NCI-H1694 treated with DMSO at 0.1 percent for 48 hours (cell line): ENCODE measurements at places on chromosomes 6 and 20.

- DNase-seq = no peak
Observed at GRCh38 chr20:45066372-45066771, 34.6 kb downstream of the KCNS1 start.

- DNase-seq = no peak
Observed at GRCh38 chr6:157227202-157228166, 95.8 kb downstream of the TMEM242 start.

DNA sequence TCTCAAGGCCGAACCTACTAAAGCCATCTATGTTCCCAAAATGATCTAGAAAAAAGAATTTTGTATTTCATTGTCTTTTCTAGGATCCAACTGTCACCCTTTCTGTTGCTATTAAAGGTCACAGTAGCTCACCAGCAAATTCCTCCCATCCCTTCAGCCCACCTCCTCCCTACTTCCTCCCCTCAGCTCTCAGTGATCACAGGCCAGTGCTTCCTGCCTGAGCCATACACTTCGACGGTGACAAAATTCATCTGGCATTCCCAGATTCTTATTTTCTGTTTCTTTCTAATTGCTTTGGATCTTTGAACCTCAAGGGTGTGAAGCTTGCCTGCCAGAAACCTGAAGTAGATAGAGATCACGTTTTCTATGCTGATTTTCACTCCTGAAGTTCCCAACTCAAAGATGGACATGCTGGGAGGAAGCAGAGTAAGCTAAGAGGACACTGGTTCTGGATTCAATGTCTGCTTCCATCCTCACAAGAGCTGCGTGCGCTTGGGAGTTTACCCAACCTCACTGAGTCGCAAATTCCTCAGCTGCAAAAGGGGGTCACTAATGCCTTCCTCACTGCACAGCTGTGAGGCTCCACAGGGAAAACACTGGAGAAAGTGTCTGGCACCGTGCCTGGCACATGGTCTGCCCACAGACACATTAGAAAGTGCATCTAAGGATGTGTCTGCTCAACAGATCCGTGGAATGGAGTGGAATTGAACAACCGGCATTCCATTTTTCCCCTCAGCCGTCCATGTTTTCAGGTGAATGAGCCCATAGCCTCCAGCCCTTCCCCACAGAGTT is 34.5 kb downstream of the MDGA1 start:
- no peak for DNase-seq

GRCh38 chr6:107413966-107414645 is 45.3 kb downstream of the PDSS2 start:
- no peak for DNase-seq

- no peak for DNase-seq
Observed at GRCh38 chr20:59138114-59138748, 25.4 kb upstream of the ZNF831 start.

GRCh38 chr20:24634855-24635254 is 165.4 kb downstream of the SYNDIG1 start:
- DNase-seq = no peak

DNA sequence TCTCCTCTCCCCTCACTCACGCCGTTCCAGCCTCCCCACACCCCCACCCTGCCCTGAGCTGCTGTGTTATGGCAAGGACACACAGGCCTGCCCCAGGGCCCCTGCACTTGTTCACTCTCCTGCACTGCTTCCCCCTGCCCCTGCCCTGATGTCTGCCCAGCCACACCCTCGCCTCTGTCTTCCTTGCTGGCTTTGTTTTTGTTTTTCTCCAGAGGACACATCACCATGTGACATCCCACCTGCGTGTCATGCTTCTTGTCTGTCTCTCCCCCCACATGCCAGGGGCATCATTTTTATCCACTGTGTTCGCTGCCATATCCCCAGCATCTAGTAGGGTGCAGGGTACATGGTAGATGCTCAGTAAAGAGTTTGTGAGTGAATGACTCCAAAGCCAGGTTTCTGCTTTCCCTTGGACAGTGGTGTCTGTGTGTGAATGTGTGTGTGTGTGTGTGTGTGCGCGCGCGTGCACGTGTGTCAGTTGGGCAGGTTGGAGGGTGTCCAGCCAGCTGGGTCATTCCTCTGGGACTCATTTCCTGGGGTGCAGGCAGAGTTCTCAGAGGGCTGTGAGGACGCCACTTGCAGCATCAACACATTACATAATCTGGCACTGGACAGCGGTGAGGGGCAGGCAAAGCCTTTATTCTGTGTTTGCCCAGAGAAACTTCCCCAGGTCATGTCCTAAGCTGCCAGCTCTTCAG is 60.6 kb downstream of the STK35 start:
- no peak for DNase-seq

GRCh38 chr6:118865100-118865391 is 28.9 kb upstream of the ASF1A start:
- DNase-seq = no peak

DNA sequence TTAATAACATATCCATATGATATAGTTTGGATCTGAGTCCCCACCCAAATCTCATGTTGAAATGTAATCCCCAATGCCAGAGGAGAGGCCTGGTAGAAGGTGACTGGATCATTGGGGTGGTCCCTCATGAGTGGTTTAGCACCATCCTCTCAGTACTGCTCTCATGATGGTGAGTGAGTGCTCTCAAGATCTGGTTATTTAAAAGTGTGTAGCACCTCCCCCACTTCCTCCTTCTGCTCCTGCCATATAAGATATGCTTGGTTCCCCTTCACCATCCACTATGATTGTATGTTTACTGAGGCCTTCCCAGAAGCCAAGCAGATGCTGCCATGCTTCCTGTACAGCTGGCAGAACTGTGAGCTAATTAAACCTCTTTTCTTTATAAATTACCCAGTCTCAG is 22.9 kb downstream of the IRF4 start:
- DNase-seq = no peak

- DNase-seq = no peak
Observed at GRCh38 chr6:98578016-98578415, 256.4 kb upstream of the POU3F2 start.

- no peak for DNase-seq
Observed at GRCh38 chr20:38554986-38555385, 26.0 kb upstream of the ADIG start.

GRCh38 chr6:1255636-1256365 is 56.1 kb upstream of the FOXQ1 start:
- DNase-seq = no peak

DNA sequence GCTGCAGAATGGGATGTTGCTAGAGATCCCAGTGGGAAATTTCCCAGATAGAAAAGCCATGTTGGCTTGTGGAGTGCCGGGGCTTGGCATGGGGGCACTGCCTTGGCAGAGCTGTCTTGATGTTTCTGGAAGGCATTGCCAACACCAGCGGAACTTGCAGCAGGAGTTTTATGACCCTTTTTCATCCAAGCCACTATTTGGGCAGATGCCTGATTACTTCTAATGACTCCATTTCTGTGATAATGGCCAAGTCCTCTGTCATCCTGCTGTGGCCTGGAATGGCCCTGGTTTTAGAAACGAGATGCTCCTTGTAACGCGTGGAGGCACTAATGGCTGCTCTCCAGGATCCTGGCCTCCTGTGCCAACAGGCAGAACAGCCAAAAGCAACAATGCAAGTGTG is 229.0 kb downstream of the ZNF217 start:
- DNase-seq = no peak

- no peak for DNase-seq
Observed at GRCh38 chr6:105178110-105178509, 1.7 kb downstream of the POPDC3 start.

DNA sequence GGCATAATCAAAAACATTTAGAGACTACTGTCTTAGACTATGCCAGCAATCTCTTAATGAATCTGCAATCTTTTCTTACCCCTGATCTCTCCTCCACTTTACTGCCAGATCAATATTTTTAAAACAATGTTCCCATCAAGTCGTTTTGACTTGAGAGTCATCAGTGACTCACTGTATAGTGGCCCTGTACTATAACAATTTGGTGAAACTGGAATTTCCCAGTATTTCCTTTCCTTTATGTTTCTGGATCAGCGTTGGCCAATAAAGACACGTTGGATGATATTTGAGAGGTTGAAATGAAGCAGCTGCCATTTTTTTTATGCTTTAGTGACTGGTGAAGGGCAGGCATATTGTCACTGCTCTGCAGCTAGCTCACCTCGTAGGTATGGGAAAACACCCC is 10.1 kb upstream of the SMIM13 start:
- no peak for DNase-seq

- DNase-seq = no peak
Observed at GRCh38 chr6:31615748-31616147, 714 bp downstream of the AIF1 start.

DNA sequence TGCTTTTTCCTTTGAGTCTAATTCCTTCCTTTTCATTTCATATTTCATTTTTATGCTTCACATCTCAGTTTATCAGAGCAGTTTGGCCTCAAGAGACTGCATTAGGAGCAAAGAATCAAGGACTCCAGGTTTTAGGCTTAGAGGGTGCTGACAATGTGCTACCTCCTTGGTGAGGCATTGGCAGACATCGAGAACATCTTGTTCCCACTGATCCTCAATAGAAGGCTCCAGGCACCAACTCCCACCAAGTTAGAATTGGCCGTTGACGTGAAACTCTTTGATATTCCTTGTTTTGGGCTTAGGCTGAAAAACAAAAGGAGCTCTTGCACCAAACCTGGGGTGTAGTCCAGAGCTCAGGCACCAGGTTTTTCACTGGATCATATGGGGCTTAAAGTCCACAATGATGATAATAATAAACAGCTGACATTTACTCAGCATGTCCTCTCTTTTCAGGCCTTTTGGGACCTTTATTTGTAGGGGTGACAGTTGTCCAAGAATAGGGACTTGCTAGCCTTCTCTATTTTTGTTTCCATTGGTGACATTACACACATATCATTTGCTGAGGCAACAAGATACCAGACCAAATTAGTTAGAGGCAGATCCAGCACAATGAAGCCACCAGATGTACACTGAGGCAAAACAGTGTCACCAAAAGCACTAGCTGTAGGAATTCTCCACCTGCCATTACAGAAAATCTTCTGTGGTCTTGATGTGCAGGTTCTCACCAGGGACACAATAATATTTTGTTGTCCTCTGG is 81.0 kb upstream of the ENPP5 start:
- no peak for DNase-seq

GRCh38 chr6:165486183-165487137 is 176.6 kb downstream of the PDE10A start:
- DNase-seq = no peak
